ENCODE measurements at places on chromosomes 16 and 17. TPM values are rescaled to one million over a fixed set of nuclear protein-coding genes. Genes with fewer than 3 reads are reported as not detected.

Gene GRB7
- 11.4 TPM for total RNA-seq

GRCh38 chr16:83561876-83562275 is 245.9 kb upstream of the HSBP1 start:
- DNase-seq: peak; percentile 58

- no peak for DNase-seq
Observed at GRCh38 chr16:9904526-9904925, 277.7 kb downstream of the GRIN2A start.

- DNase-seq: no peak
Observed at GRCh38 chr16:59635674-59636073, 901.6 kb upstream of the GOT2 start.

GRCh38 chr17:65886315-65887245 is 305.4 kb downstream of the CEP112 start:
- DNase-seq: no peak

Gene SLC52A1
- total RNA-seq: not detected

DNA sequence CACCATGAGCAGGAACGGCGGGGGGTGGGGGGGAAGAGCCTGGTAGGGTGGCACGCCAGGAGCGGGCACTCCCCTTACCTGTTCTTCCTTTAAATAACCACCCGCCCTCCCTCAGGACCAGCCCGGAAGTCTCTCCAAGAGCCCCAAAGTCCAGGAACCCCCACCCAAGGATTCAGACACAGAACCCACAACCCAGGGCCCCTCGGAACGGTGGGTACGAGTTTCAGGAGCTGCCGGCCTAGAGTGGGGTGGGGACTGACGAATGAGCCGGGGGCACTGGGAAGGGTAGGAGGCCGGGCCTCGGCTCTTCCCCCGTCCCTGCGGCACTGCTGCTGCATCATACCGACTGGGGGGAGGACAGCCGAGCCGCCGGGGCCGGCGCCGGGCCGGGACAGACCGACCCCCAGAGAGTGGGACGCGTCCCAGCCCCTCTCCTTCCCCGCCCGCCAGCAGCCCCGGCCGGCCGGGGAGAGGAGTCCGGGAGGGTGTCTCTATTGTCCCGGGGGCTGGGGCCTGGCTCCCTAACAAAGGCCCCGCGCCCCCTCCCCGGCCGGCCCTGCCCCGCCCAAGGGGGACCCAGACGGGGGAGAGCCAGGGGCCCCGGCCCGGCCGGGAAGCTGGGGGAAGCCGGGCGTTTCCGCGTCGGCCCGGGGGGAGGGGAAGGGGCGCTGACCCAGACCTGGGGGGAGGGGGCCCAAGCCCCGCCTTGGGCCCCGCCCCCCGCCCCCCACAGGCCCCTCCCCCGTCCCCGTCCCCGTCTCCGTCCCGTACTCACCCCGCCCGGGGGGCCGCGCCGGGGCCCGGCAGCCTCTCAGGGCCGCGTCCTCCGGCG is 747 bp downstream of the ATXN7L3 start:
- DNase-seq: peak; percentile 75

- peak; percentile 82 for DNase-seq
Observed at GRCh38 chr17:74862108-74862901, 2.6 kb upstream of the GRIN2C start.

DNA sequence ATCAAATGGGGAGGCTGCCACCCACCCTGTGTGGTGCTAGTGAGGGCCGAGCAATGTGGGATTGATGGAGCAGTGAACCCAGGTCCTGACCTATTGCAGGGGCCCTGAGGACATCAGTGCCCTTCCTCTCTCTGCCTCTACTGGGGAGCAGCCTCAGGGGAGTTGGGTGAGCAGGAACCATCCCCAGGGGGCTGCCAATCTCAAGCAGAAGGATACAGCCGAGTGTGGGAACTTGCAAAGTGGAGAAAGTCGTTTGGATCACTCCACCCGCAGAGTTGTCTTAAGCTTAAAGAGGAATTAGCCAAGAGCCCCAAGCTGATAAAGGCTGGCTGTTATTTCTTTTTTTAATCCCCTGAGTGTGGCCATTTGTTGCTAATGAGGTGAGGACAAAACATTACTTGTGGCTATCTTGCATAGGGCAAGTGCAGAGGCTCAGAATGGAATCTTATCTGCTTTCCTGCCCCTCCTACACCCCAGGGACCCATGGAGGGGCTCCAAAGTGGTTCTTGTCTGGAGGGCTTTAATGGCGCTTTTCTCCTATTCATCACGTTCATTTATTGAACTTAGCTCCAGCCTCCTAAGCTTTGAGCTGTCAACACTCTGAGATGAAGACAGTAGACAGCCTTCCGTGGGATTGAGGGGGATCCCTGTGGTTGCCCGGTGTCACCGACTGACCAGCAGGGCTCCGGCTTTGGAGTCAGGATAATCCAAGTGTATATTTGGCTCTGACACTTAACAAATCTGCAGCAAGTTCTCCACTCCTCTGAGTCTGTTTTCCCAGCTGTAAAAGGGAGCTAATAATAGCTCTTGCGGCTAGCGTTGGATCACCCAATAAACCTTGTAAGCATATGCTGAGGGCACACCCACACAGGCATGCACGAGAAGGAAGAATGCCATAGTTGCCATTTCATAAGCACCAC is 45.1 kb downstream of the MYH11 start:
- DNase-seq: peak; percentile 61

Gene CRLF3
- total RNA-seq: 13.3 TPM

- DNase-seq: peak; percentile 93
Observed at GRCh38 chr17:61412143-61412859, 12.7 kb downstream of the TBX2 start.

GRCh38 chr16:82439678-82440293 is 187.0 kb upstream of the CDH13 start:
- no peak for DNase-seq

Gene LRRC37A3
- 7.9 TPM for total RNA-seq

Gene HOXB13
- total RNA-seq: not detected

DNA sequence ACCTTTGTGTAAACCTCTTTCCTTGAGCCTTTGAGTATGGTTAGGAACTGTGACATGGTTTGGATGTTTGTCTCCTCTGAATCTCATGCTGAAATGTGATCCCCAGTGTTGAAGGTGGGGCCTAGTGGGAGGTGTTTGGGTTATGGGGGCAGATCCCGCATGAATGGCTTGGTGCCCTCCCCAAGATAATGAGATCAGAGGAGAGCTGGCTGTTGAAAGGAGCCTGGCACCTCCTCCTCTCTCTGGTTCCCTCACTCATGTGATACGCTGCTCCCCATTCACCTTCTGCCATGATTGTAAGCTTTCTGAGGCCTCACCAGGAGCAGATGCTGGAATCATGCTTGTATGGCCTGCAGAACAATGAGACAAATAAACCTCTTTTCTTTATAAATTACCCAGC is 1110.2 kb downstream of the CDH11 start:
- no peak for DNase-seq

Gene ALOX15B
- total RNA-seq: 2.2 TPM

DNA sequence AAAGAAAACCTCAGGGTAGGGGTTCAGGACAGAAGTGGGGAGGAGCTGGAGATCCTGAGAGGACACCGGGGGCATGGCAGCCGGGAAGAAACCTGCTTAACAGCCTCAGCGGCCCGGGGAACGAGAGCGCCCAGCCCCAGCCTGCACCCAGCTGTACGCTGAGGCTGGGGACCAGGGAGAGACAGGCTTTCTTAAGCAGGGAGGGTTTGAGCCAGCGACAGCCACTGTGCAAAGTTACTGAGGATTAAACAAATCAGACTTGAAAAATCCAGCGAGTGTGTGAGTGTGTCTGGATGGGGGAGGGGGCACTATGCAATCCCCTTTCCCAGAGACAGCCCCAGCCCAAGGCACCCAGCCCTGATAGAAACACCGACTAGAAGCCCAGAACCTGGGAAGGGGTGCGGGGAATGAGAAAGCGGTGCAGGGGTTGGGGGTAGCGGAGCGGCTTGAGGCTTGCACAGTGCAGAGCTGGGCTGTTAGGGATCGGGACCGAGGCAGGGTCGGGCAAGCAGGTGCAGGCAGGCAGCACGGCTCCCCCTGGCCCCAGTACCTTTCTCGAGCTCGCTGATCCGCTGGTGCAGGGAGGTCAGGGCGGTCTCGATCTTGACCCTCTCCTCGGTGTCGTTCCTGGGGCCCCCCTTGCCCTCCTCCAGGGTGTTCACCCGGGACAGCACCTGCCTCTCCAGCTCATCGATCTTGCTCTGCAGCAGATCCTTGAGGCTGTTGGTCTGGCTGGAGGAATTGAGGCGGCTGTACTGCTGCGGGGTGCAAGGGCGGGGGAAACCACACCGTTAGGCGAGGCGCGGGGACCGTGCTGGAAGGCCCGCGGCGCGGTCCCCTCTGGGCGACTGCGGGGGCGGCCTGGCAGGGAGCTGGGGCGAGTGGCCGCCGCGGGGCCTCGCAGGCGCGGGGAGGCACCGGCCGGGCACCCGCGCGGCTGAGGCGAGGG is 1.2 kb downstream of the NPTX1 start:
- DNase-seq: no peak

GRCh38 chr17:57861000-57861789 is 11.4 kb upstream of the MRPS23 start:
- DNase-seq: no peak

- no peak for DNase-seq
Observed at GRCh38 chr16:5393070-5393469, 295.5 kb upstream of the EEF2KMT start.

DNA sequence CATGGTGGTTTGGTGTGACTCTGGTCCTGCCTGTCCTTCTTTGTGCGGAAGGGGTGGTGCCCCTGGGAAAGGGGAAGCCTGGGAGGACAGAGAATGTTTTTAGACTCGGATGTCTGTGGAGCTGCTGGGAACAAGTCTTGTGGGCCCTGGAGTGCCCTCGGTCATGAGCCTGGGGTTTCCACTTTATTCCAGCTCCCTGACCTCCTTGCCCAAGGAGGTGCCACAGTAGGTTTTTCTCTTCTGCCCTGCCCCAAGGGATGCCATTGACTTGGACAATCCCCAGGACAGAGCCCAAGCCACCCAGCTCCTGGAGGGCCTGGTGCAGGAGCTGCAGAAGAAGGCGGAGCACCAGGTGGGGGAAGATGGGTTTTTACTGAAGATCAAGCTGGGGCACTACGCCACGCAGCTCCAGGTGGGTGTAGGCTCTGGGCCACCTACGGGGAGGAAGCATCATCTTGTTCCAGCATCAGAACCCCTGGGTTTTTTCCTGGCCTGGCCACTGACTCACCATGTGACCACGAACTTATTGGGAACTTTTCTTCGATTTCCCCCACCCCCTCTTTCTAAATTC is 1.4 kb downstream of the STAT5A start:
- DNase-seq: no peak

DNA sequence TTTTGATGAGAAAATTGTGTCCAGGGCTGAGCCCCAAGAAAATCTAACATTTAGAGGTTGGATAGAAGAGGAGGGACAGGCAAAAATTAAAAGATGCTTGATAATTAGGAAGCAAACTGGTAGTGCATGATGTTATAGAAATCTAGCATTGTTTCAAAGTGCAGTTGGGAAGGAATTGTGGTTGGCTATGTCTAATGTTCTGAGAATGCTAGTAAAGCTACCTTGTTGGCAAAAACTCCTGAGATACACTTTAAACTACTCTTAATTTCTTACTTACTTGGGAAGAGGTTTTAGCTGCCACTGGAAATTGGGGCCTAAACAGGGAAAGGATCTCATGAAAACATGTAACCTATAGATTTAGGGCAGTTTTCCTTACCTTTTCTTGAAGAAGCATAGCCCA is 48.3 kb downstream of the MAP2K4 start:
- DNase-seq: no peak

- DNase-seq: peak; percentile 62
Observed at GRCh38 chr17:17535957-17536356, 39.8 kb upstream of the RASD1 start.

Gene C17orf58
- 11.5 TPM for total RNA-seq

GRCh38 chr17:80782536-80783427 is 208.9 kb upstream of the CHMP6 start:
- no peak for DNase-seq

GRCh38 chr16:28207399-28207798 is 4.4 kb downstream of the XPO6 start:
- DNase-seq: no peak
